Fibroblast of lung (primary cell): ENCODE measurements at places on chromosomes 1 and 21.

- peak; percentile 45 for DNase-seq
Observed at GRCh38 chr1:217919683-217920388, 288.7 kb downstream of the SPATA17 start.

DNA sequence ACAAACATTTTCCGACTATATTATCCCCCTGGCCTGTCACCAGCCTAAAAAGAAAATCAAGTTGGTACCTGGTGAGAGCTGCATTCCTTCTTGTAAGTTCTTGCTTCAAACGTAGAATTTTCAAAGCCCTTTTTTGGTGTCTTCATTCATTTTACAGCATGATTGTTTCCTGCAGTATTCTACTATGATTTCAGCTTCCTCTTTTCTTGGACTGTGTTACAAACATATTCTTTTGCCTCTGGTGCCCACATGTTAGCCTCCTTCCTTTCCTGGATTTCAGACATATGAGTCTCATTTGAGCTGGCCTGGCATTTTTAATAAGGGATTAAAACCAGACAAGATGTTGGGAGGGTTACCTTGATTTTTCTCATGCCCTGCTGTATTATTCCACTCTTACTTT, 142.5 kb downstream of the PIGK start:
- DNase-seq, result no peak

DNA sequence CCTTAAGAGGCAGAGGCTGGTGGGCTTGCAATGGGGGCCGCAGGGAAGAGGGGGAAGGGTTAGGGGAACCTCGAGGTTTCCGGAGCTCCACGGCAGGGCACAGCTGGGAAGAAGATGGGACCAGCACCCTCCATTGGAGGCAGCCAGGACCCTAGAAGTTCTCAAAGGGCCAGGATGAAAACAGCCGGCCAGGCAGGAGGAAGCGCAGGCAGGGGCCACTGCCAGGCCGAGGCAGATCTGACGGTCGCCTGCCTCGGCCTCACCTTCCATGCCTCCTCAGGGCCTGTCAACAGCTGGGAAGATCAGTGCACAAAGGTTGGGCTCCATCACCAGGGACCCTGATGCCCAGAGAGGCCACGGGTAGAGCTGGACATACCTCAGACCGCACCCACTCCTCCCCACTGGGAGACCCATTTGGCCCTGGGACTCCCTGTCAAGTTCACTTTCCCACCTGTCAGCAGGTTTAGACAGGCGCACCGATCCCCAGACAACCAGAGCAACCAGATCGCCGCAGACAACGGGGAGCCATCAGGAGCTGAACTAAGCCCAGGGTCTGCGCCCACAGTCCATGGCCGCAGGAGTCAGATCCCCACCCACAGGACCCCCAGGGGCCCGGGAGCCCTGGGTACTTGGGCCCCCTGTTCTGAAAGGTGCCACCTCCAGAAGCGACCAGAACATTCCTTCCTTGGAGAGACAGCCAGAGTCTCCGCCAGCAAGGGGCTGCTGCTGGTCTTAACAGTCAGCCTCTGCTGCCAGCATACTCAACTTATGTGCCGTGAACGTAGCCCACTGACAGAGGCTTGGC, 2.2 kb downstream of the SLC19A1 start:
- DNase-seq, result no peak

DNA sequence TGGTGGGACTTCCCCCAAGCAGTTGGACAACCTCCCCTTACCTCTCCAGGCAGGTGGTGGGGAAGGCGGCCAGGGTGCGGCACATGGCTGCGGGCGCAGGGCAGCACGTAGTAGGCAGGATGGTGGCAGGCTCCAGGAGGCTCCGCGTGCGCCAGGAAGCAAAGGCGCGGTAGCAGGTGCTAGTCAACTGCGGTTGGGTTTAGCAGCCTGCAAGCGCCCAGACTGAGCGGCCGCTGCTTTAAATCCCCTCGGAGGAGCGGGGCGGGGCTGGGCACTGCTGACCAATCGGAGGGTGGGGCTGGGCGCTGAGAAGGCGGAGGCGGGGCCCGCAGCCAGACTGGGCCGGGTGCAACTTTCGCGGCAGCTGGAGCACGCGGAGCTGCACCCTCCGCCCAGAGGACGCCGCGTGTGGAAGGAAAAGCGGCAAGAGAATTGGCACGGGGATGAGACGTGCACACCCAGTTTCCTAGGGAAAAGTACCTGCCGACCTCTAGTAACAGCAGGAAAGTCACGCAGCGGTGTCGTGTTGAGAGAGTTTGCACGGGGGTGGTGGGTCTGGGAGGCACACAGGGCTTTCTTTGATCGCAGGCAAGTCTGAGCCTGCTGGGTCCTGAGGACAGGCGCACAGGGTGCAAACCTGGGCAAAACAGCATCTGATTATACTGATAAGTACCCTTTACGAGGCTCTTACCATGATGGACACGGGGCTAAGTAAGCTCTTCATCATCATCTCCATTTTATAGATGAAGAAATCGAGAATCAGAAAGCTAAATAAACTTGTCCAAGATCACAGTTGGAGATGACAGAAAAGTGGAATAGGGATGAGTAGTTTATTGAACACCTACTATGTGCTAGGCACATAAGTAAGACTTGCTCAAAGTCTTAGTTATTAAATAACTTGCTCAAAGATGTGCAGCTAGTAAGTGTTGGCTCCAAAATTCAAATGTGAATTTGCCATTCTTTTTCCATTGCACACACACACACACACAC, at the start of gene RGS16:
Gene RGS16 (minus strand): TSS at position 215 of the 990 bp plus-strand sequence. CDS start 130 bp downstream, at position 85.
- peak; percentile 75 for DNase-seq

- DNase-seq, result no peak
Observed at GRCh38 chr1:98739762-98740161, 78.2 kb downstream of the SNX7 start.

GRCh38 chr1:88455621-88456256, 228.3 kb upstream of the PKN2 start:
- DNase-seq, result no peak

DNA sequence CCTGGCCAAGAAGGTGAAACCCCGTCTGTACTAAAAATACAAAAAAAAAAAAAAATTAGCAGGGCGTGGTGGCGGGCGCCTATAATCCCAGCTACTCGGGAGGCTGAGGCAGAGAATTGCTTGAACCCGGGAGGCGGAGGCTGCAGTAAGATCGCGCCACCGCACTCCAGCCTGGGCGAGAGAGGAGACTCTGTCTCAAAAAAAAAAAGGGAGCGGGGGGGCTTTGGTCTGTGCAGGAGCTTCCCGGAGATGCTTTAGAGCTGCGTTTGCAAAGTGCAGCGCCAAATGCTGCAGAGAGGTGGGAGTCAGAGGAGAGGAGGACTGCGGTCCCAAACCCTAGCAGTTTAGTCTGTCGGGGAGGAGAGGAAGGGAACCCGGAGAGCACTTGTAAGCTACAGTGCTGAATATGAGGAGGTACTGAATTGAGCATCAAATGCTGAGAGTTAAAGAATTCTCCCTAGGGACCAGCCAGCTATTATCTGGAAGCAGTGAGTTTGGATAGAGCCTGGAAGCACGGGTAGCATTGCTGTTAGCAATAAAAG, 569 bp downstream of the FALEC start:
- no peak for DNase-seq

GRCh38 chr1:40980453-40981121, 1.1 kb downstream of the CTPS1 start:
- peak; percentile 35 for DNase-seq

DNA sequence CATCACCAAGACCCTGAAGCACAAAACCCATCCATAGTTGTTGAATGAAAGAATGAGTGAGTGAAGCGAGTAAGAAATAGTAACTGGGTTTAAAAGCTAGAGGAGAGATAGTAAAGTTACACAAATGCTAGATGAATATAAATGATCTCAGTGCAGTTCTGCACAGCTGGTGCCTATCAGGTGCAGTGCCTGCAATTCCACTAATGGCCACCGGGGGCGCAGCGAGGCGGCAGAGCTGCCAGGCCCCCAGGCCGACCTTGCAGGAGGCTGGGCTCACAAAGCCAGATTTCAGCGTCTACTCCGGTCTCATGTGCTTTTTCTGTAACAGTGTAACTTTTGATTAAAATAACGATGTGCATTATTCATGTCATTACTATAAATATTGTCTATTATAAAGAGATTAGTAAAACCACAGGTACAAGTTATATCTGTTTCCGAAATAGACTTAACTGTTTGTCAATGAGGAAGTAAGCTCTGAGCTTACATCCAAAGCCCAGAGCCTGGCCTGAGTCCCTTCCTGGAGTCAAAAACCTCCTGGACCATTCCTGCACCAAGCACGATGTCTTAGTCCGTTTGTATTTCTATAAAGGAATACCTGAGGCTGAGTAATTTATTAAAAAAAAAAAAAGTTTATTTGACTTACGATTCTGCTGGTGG, 477.6 kb downstream of the NPHP4 start:
- DNase-seq, result peak; percentile 0

- no peak for DNase-seq
Observed at GRCh38 chr1:95058974-95059373, 13.8 kb downstream of the ALG14 start.

- no peak for DNase-seq
Observed at GRCh38 chr21:15281714-15282113, 216.9 kb upstream of the NRIP1 start.

- no peak for DNase-seq
Observed at GRCh38 chr1:206772243-206772937, at the start of gene IL10. Gene IL10 (minus strand): TSS chr1:206772494. CDS start chr1:206772435, 59 bp downstream.

DNA sequence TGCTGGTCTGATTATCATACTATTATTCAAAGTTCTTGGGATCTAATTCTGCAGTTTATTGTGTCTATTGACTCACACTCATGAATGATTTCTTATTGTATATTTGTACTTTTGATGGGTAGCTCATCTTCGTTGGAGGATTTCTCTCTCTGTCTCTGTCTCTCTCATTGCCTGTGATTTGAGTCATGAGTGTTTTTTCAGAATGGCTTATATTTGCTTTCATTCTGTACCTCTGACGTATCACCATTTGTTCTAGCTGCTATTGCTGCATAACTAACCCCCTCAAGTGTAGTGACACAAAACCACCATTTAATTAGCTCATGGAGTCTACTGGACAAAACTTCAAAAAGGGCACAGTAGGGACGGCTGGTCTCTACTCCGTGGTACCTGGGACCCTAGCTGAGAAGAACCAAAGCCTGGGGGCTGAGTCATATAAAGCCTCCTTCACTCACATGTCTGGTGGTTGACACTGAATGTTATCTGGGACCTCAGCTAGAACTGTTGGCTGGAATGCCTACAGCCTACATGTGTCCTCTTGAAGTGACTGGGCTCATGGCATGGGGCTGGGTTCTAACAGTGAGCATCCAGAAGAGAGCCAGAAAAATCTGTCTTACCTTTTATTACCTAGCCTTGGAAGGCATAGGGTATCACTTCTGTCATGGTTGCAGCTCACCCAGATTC, 44.2 kb downstream of the TBX19 start:
- DNase-seq, result no peak

DNA sequence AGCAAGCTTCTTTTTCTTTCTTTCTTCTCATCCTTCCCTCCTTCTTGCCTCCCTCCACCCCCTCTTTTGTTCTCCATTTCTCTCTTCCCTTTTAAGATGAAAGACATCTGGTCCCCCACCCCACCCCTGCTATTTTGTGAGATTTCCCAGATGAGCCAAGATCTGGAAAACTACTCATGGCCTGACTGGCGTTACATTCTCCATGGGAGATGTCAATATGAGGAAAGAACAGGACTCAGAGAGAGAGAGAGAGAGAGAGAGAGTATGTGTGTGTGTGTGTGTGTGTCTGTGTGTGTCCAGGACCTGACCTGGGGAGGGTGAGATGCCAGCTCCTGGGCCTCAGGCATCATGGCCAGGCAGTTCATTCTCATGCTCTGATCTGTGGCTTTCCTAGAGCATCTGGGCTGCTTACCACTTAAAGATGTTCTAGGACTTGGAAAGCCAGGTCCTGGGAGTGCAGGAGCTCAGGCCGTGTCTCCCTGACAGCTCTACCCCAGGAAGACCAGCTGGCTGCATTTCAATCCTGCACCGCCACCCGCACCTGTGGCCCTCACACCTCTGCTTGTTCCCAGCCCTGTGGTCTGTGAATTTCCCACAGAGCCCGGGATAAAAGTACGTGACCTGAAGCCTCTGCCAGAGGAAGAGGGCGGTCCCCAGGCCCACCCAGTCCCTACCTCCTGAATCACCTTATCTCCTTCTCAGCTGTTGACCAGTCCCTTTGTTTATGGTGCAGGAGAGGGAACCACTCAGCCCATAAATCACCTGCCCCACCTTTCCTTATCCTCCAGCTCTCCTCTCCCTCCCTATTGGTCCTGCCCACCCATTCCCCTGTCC, 3.2 kb upstream of the BEST4 start:
- DNase-seq, result no peak
